Lung microvascular endothelial cell (primary cell): ENCODE measurements at places on chromosomes 13 and 19. TPM values are rescaled to one million over a fixed set of nuclear protein-coding genes. Genes with fewer than 3 reads are reported as not detected.

The RNF17 gene
- 0.20 and 0.22 TPM in 2 replicates for total RNA-seq

The ZNF540 gene
- 0.22 and 0.60 TPM in 2 replicates for total RNA-seq

The ENOX1 gene
- under 0.01 and 1.7 TPM in 2 replicates for total RNA-seq

The BRCA2 gene
- 1.2 and 3.3 TPM in 2 replicates for total RNA-seq

The LAIR2 gene
- not detected in 2 replicates for total RNA-seq

DNA sequence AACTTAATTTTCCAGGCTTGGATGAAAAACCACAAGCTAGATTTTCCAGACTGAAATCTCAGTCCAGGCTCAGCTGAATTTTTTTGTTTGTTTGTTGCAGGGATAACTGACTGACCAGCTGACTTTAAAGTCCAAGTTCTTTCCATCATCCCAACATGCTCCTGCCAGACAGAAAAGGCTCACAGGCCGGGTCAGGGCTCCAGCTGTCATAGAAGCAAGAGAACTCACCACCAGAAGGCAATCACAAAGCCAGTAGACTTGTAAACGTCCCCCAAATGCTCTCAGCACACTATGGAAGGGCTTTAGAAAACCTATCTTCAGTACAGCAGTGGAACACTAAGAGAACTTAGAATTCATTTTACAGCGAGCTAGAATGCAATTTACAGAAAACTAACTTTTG lies 25.5 kb downstream of the DCLK1 start:
- DNase-seq = no peak

DNA sequence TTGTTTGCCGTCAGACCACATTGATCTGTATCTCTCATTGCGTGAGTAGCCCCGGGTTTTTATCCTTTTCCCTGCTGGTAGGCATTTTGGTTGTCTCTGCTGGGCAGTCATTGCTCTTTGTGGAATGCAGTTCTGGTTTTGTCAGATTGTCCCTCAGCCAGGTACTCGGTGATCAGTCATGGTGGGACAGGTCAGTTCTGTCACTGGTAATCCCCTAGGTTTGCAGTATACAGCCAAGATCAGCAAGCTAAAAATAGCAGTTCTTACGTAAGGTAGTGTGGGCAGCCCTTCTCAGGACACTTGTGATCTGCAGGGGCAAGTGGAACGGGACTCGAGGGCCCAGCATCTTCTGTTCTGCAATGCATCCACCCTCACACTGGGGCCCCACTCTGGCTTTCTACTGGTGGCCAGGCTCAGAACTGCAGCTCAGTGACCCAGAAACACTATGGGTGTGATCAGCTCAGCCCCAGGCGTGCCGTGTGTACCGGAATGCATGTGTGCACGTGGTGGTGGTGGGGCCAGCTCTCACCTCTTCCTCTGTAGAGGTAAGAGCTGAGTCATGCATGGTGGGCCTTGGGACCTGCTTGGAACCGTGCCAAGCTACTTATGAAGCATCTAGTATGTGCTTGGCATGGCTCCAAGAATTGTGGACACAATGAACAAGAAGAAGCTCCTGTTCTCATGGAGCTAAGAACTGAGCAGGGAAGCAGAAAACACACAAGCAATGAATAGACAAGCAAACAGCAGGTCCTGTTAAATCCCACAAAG lies 6.3 kb downstream of the PLEKHF1 start:
- DNase-seq = peak; percentile 78

DNA sequence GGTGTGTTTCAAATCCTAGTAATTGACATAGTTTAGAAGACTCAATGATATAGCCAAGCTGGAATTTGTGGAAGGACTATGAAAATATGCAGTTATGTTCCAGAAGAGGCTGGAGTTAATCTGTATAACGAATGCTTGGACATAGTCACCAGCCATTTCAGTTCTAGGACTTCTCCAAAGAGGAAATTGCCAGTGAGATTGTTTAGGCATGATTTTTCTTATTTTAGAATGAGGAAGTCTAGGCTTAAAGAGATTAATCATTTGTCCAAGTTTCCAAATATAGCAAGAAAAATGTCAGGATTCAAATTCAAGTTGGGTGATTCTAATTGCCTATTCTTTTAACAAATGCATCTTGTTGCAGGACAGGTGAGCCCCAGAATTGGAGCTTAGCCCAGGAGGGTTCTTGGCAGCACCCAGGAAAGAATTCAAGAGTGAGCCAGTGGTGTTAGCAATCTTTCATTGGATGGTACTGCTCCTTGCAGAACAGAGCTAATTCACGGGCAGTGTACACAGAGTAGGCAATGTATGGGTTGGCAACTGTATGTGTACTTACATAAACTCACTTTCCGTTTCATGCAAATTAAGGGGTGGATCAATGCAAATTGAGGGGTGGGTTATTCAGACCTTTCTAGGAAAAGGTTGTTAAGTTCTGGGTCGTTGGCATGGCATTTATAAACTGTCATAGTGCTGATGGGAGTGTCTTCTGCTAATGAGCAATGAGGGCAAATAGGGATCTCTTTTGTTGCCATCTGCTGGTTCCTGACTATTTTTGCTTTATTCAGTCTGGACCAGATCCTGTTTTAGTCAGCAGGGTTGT lies 763.1 kb upstream of the SLITRK1 start:
- DNase-seq = no peak

GRCh38 chr19:48175578-48175977 lies 5.1 kb downstream of the ZSWIM9 start:
- no peak for DNase-seq

DNA sequence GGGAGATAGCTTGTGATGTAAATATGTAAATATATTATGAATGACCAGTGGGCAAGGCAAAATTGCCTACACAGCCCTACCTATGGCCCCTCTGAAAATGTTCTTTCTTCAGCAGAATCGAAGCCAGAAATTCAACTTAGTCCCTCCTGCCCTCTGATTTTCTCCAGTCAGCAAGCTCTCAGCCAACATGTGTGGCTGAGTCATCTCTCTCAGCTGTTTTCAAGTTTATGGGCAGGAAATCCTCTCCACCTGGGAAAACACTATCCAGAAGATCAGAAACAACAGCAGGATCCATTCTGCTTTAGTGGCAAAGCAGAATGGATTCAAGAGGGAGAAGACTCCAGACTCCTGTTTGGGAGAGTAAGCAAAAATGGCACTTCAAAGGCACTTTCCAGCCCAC lies 8.9 kb upstream of the ZNF527 start:
- DNase-seq = peak; percentile 90

GRCh38 chr13:61029064-61029463 lies 386.6 kb downstream of the PCDH20 start:
- DNase-seq = no peak

DNA sequence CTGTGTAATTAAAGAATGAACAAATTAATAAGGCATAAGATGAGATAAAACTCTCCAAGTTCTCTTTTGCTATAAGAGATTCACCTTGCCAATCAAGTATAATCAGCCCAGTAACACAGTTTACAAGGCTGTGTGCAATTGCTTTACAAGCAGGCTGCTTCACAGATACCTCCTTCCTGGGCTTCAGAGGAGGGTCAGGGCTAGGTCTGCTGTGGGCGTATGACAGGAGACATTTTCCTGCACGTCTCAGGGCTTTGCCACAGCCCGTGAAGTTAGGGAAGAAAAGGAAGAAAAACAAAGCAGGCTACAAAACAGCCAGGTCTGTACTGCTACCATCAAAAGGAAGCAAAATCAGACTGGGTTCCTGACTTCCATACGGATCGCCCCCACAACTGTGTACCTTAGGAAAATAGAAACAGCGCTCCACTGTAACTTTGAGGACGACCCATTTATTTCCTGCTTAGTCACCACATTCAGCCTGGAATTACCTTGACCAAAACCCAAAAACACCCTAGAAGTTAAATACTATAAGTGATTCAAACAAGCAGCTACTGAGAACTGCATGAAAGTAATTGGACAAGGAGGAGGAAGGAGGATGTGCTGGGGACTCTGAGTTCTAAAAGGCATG lies 12.4 kb downstream of the EFNB2 start:
- no peak for DNase-seq

DNA sequence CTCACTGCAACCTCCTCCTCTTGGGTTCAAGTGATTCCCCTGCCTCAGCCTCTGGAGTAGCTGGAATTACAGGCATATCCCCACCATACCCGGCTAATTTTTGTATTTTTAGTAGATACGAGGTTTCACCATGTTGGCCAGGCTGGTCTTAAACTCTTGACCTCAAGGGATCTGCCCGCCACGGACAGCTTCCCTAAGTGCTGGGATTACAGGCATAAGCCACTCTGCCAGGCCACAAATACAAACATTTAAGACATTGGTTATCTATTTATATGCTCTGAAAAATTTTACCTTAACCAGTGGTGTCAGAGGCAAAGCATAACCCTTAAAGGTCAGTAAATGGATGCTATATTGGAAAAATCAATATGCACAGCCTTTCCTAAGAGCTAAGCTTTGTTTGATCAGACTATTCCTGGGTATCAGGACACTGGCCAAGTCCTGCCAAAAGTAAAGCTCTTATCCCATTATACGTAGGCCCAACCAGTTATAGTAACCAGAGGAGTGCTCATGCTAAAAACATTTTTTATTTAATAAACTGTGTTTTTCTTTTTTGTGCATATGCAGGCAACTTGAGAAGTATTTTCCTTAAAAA lies 56.4 kb upstream of the STARD13 start:
- DNase-seq = no peak
